ENCODE measurements at places on chromosomes 1 and 21.
A peak's percentile ranks its signal among the peaks of the same experiment; 100 is the strongest.

DNA sequence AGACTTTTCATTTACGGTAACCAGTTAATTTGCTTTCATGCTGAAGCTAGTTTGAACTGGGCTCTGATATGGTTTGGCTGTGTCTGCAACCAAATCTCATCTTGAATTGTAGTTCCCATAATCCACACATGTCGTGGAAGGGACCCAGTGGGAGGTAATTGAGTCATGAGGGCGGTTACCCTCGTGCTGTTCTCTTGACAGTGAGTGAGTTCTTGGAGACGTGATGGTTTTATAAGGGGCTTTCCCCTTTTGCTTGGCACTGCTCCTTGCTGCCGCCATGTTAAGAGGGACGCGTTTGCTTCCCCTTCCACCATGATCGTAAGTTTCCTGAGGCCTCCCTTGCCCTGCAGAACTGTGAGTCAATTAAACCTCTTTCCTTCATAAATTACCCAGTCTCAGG is 10.3 kb upstream of the FHAD1 start:
- DNase-seq = no peak

DNA sequence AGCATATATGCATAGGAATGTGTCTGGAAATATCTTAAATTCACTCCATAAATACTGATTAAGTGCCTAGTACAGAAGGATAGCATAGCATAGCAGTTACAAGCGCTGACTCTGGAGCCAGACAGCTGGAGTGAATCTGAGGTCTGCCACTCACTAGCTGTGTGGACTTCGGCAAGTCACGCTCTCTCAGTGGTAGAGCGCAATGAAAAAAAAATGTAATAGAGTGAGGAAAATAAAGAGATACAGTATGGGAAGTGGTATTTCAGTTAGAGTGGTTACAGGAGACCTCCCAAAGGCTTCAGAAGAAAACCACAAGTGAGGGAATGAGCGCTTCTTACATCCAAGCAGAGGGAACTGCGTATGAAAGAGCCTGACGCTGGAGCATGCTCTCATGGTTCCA is 338.9 kb upstream of the PRMT6 start:
- DNase-seq = no peak

GRCh38 chr1:98078596-98078995 is 157.8 kb upstream of the DPYD start:
- DNase-seq = no peak

DNA sequence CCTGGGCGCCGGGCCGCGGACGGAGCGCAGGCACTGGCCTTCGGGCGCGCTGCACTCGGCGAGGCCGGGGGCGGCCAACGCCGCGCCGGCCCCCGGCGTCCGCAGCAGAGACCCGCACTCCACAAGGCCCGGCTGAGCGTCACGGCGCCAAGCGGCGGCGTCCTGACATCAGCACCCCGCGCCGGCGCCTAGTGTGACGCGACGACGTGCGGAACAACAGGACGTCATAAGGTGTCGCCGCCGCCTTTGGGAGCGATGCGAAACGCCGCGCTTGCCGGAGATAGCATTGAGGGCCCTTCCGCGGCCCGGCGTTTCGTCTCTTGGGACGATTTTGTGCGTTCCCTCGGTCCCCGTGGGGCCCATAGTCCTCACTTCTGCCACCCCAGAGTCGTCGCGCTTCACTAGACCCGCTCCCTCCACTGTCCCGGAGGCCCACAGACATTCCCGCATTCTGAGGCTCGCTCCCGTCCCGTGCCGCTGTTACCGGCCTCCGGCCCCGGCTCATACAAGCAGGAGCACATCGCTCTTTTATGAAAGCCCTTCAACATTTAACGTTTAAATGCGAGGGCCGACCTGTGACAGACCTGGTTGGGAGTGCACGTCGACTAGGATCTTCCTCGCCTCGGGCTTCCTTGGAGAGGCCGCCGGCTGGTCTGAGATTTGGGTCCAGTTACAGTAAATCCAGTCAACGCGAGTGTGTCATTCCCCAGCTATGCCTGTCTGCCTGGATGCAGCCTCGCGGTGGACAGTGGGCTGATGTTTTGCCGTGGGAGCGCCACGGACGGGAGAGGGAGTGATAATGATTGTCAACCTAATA is at the start of gene SSU72:
SSU72 (minus strand) TSS at position 143 of the 817 bp plus-strand sequence. CDS start 306 bp downstream, outside the sequence.
- peak; percentile 94 for DNase-seq

DNA sequence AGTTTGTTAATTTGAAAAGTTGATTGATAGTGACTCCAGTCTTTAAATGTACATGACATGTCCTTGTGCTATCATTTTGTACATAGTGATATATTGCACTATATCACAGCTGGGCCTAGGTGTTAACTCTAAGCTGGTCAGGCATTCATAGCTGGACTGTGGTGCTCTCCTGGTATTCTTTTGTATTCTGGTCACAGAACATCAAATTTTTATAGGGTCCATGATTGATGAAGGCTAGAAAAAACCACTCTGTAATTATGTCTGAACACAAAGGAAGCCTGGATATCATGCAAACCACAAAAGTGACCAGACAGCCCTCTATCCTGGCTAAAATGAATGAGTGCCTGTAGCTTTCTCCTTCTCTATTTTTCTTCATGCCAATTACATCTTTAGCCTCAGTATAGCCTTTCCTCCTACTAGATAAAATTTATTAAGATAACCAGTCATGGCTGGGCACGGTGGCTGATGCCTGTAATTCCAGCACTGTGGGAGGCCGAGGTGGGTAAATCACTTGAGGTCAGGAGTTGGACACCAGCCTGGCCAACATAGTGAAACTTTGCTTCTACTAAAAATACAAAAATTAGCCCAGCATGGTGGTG is 134.9 kb upstream of the B3GALT2 start:
- no peak for DNase-seq

DNA sequence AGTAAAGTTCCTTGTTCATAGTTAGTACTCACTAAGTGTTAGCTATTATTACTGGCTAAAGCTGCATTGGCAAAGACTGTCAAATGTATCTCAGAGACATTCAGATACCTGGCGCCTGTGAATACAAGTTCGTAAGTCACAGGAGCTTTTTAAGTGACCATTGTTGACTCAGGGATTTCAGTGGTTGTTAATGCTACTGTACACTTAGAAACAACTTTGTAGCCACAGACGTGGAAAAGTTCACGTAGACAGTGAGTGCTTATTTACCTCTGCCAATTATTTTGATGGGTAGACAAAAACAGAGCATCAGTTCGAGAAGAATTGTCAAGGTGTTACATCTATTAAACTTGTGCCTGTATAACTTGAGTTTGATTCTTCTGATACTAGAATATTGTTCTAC is 59.1 kb upstream of the RRP15 start:
- DNase-seq = no peak

GRCh38 chr1:1917995-1918900 is 831 bp downstream of the TMEM52 start:
- DNase-seq = no peak

DNA sequence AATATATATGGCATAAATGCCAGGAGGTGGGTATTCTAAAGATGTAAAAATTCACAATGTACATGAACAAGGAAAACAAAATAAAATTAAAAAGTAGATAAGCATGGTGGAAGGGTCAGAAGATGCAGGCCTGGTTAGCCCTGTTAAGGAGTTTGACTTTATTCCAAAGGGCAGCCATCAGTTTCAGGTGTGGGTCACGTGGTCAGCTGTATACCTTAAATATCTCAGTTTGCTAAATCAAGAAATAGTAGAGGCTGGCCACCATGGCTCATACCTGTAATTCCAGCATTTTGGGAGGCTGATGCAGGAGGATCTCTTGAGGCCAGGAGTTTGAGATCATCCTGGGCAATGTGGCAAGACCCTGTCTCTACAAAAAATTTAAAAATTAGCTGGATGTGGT is 8.5 kb upstream of the PINK1 start:
- no peak for DNase-seq

DNA sequence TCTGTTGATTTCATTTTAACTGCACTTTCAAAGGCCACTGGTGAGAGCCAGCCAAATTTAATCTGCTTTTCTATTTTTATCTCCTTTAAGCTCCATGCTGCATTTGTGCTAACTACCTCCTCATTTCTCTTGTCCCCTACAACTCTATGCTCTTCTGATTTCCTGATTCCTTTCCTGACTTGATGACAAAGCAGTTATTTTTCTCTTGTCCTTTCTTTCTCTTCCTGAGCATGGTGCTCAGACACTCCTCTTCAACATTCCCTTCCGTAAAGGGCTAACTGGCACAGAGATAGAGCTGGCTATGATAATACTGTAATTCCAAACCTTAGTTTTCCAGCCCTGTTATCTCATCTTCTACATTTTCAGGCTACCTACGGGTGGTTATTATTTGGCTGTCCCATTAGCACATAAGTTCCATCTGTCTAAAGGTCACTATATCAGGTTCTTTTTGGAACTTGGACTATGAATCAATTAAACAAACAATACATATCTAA is 6.8 kb upstream of the BCAS2 start:
- no peak for DNase-seq

DNA sequence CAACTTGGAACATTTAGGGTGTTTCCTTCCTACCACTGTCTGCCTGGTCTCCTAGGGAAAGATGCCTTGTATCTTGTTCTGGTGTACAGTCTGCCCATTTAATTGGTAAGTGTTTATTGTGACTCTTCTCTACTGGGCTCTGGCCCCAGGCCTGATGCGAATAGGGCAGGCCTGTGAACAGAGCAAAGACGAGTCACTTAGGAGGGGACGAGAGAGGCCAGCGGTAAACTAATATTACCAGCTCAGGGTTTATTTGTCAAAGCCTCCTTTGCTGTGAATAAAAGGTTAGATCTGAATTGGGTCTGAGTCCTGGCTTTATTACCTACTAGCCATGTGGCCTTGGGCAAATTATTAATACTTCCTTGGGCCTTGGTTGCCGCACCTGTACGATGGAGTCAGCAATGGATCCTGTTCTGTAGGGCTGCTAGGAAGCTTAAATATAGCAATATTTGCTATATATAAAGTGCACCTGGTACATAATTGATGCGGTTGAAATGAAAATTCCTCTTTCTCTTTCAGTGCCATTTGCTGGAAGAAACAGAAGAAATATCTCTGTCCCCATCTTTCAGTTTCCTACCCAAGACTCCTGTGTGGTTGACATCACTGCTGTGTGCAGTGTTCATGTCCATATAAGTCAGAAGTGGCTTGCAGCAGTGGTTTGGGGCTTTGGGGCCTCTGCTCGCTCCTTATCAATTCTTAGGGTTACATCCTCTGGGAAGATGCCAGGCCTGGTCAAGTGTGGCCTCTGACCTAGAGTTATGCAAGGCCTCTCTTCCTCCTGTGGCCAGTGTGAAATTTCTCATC is 32.4 kb downstream of the MAPKAPK2 start:
- no peak for DNase-seq
